ENCODE measurements at places on chromosomes 7 and 10.

GRCh38 chr7:123351516-123352505 lies 152.0 kb upstream of the SLC13A1 start:
- DNase-seq = no peak

GRCh38 chr10:123275136-123275564 lies 120.9 kb downstream of the BUB3 start:
- DNase-seq = no peak

- DNase-seq = peak; percentile 47
Measured at GRCh38 chr10:31897506-31897905, 31.1 kb downstream of the ARHGAP12 start.

GRCh38 chr7:156620291-156620675 lies 20.3 kb upstream of the RNF32 start:
- no peak for DNase-seq

DNA sequence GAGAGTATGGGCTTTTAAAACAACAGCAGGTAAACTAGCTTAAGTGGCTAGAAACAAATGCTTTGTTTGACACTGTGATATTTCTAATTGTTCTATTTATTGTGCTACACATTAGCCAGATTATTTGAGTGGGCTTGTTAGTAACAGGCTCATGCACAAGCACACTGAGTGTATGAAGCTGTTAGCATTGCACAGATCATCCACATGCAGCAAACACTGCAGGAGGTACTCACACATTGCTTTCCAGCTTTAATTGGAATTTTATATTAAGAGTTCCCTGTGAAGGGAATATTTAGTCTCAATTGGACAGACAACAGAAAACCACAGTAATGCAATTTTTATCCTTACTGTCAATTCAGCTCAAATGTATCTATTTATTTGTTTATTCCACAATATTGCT lies 92.9 kb upstream of the ZNF804B start:
- no peak for DNase-seq

DNA sequence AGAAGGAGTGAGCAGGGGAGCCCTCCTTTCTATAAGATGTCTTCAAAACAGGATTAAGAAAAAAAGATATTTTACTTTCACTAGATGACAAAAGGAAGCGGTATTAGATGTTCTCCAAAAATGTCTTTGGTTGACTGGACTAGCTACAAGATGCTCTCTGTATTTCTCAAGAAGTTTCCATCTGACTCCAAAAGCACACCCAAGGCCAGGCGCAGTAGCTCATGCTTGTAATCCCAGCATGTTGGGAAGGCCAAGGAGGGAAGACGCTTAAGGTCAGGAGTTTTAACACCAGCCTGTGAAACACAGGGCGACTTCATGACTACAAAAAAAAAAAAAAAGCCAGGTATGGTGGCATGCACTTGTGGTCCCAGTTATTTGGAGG lies 84.5 kb downstream of the PIP4K2A start:
- DNase-seq = no peak

- DNase-seq = no peak
Measured at GRCh38 chr7:33789871-33790630, 115.3 kb upstream of the BMPER start.

- no peak for DNase-seq
Measured at GRCh38 chr7:82396343-82396742, 47.2 kb downstream of the CACNA2D1 start.

DNA sequence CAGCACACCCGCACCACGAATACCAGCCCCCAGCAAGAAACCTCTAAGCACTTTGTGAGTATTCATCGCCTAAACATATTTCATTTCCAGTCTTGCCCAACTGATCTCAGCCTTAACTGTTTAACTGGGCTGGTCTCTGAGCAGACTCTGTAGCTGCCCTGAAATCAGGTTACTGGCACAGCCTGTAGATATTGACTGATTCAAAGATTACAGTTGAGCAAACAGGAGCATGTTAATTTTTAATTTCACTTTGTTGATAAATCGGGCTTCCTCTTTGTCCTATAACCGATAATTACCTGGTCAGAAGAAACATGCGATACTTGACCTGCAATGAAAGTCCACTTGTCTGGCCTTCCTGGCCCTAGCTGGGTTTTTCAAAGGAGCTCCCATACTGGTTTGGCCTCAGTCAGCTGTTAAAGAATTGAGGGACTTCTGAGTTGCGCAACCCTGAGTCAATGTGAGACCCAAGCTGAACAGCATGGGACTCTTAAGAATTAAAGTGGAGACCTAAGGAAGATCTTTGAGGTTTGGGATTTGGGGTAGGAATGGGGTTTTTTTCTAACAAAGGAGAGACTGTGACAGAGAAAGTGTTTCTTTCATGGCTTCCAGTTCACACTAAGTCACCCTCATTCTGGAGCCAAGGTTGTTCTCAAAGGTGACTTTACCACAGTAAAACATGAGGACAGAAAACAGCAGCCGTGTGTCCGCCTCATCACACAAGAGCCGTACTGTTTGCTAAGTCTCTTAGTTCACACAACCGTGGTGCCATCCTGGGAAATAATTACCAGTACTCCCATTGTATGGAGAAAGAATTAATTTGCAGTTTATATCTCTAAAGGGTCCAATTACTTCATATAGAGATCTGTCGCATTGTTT lies 75.9 kb downstream of the PPP1R3C start:
- DNase-seq = no peak

DNA sequence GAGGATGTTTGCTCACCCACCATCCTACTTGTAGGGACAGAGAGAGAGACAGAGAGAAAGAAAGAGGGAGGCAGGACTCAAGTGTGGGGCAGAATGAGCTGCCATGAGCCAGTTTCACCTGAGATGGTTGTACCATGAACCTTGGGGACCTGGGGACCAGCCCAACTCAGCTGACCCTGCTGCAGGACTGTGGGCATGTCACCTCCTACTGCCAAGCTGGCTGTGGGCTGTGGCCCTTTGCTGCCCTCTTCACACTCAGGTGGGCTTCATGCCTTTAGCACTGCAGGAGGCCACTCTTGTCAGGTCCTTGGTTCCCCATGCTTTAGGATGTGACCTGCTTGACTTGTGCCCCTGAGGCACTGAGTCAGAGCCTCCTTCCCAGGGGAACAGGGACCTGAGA lies 108.2 kb upstream of the PCBD1 start:
- DNase-seq = no peak

DNA sequence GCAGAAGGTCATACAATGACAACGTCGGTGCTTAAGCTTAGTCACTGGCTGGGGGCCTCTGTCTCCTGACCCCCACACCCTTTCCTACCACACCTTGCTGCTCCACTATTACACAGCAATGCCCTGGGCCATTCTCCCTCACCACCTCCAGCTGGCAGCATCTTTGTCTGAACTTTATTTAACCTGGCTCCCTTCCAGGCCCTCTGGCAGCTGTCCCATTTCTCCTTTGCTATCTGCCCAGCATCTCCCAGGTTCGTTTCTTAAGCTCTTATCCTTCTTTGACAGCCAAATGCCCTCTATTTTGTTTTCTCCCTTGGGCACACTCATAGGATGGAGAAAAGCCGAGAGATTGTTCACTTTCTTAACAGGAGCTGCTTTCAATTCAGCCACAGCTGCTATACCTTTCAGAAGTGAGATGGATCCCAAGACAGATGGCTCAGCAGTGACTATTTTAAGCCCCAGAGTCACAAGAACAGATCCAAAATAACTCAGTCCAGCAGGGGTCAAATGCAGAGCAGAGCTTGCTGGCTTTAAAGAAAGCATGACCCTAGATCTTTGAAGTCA lies 1277.1 kb upstream of the AUTS2 start:
- no peak for DNase-seq

GRCh38 chr7:65804887-65805286 lies 68.0 kb upstream of the VKORC1L1 start:
- DNase-seq = peak; percentile 11

DNA sequence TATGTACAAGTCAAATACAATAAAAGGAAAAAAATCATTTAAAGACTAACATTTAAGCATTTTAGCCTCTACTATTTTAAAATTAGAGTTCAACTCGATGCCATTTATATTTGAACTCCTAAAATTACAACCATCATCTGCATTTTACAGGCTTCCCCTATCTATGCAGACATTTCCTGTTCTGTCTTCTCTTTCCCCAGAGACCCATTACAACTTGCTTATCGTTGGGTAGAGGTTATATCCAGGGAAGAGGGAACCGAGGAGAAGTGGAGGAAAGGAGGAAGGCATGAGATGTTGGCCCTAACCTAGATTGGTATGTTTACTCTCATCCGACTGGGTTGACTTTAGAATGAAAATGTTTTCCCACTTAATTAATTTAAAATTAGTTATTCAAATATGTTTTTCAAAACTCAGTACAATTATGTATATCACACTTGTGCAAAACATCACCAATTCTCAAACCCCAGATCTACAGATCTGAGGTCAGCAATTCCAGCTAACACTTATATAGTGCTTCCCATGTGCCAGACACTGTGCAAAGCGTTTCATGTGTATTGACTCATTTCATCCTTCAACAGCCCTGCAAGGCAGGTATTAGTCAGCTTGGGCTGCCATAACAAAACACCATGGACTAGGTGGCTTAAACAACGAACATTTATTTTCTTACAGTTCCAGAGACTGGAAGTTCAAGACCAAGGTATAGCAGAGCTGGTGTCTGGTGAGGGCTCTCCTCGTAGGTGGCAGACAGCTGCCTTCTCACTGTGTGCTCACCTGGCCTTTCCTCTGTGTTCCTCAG lies 27.3 kb upstream of the HERPUD2 start:
- no peak for DNase-seq

DNA sequence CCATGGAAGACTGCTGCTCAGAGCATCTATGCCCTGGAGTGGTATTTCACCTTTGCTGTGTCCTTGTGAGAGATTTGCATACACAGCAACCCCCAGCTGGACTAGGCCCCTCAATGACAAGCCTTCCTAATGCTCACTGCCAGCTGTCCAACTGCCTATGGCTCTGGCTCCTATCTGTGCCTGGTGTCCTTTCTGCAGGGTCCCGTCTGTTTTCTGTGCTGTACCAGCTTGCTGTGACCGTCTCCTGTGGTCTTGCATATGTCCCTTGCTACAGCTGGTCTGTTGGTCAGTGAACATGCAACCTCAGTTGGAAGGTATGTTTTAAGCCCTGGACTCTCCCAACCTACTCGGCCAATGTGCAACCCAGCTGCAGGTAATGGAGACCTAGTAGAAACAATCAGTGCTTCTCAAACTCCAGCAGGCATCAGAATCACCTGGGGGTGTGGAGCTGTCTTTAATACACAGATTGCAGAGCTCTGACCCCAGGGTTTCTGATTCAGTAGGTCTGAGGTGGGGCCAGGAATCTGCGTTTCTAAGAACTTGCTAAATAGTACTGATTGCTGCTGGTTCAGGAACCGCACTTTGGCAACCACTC lies 306.4 kb upstream of the ZNF32 start:
- no peak for DNase-seq

GRCh38 chr7:67913604-67914003 lies 917.0 kb downstream of the TYW1 start:
- no peak for DNase-seq

DNA sequence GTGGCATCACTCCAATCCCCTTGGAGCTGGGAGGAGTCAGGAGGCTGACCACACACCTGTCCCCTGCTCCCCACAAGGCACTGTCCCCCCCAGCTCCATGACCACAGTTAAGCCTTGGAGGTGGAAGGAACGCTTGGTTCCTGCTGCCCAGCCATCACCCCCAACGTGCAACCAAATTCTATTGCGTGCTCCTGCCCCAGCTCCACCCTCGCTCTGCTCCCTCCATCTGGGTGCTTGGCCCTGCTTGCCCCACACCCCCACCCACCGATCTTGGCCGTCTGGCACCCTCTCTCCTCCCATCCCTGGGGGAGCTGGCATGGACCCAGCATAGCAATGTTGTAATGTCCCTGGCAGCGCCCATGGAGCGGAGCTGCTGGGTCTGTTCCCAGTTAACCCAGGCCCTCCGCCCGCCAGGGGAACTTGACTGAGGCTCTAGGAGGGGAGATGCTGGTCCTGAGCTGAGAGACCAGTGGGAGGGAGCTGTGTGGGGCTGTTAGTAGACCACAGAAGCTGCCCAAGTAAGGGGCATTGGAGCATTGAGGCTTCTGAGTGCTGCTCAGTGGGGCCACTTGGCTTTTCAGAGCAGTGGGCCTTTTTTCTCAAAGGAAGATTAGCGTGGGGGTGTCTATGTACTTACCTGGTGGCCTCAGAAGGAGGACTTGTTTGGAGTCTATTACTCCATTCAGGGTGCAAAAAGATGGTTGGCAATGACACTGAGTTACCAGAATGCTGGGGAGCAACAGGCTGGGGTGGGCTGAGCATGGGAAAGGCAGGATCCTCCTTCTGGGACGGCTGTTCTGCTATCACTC lies 1.1 kb downstream of the EPHB6 start:
- peak; percentile 29 for DNase-seq

DNA sequence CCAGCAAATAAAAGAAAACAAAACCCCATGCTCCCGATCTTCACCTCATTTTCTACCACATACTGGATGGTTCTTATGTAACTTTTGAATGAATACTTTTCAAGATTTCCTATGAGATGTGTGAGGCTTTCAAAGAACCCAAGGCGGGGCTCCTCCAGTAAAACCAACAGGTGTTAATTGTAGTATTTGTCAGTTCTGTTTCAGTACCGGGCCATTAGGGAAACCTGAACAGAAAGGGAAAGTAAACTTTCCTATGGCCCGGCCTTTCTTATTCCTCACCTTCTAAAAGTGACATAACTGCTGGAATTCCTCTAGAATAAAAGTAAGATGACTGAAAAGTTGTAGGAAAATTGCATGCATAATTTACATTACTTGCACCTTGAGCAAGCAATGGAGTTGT lies 672.9 kb downstream of the MAGI2 start:
- DNase-seq = no peak

GRCh38 chr10:12961416-12962205 lies 39.9 kb downstream of the CCDC3 start:
- no peak for DNase-seq

DNA sequence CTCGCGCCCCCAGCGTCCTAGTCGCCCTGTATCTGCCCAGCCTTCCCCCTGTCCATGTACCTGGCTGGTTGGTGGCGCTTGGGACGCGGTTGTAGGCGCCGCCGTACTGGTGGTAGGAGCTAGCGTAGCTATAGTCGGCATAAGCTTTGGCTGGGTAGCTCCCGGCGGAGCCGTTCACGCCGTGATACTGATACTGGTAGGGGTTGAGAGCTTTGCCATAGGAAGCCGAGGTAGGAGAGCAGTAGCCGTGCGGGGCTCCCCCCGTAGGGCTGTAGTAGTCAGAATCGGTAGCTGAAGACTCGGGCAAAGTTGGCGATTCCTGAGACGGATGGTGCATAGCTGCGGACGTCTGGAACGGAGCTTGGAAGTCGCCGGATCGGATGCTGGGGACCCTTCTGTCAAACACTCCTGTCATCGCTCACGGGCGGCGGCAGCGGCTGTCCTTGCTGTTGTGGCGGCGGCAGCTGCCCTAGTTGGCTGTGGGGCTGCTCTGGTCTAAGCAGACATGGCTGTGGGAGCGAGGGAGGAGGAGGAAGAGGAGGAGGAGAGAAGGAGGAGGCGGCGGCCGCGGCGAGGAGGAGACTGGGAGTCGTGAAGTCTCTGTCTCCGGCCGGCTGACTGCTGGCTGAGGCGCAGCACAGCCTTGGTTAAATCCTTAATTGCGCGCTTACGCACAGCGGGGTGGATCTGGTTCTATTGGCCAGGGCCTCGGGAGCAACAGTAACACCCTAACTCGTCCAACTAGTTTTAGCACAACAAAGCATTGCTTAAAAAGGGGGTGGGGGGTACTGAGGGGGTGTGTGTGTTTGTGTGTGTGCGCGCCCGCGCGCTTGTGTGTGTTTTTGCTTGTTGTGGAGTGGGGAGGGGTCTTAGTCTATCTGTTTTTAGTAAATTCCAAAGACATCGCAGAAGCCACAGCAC lies at the start of gene DLX5:
Gene DLX5 (minus strand): TSS at position 623 of the 921 bp plus-strand sequence. CDS start 208 bp downstream, at position 415.
- peak; percentile 39 for DNase-seq

Measured in EH (cell line).